Ovary (tissue), 10 donors: ENCODE measurements at places on chromosomes 5 and 9.

DNA sequence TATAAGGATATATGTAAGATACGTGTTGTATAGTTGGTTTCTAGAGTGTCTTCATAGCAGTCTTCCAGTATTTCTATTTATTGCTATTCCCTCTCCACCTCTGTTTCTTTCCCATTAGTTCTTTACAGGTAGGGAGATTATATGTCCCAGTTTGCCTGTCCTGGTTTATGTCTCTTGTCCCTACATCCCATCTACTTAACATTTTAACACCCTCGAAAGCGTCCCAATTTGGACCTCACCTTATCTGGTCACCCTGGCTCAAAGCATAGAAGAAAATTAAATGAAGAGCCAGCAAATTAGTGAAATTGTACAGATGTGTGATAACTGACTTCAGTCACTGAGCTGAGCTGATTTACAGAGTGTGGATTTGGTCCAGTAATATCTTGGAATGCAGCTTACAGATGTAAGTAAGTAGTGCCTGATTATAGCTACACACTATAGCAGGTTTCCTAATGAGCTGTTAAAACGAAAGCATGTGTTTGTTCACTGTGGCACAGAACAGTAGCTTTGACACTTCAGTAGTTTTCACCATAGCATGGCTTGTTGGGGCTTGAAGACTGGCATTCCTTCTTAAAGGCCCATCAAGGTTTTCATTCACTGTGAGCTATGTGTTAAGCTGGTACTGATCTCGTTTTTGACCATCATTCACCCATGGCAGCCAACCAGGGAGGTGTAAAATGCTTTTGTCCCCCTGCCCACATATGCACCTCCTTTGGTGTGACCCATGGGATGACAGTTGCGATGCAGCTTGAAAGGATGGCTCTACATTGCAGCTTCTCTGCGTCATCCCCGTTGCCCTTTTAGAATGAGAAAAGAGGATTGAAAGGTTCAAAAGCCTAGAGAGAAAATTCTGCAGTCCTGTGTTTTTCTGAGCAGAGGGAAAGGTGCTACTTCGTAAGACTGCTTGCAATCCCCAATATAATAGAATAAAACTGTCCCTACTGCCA is 192.1 kb upstream of the DMRT1 start:
- DNase-seq, result no peak

DNA sequence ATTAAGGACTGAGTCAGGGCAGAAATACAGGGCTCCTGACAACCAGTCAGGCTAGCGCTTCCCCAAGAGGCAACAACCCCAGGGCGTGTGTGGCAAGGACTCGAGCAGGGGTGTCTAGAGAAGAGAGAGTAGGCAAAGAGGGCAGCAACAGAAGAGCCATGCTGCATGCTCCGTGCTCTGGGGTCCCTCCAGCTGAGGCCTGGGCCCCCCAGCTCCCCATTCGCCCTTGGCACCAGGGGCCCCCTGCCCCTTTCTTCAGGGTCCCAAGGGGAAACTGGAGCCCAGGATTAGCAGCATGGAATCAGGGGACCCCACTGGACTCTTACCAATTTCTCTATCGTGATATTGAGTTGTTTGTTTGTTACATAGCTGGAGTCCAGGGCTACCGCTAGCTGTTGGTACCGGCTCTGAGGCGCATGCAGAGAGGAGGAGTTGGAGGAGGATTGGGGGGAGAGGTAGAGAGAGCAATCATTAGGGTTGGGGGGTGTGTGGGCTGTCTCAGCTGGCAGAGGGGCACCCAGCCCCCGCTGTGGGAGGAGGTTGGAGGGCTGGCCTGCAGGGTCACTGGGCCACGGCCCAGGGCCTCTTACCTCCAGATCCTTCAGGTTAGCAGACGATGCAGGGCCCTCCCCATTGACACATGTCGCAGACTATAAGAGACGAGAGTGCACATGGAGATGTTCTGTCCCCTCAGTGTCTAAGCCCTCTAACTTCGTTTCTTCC is 8.8 kb downstream of the GOLGA2 start:
- no peak for DNase-seq

DNA sequence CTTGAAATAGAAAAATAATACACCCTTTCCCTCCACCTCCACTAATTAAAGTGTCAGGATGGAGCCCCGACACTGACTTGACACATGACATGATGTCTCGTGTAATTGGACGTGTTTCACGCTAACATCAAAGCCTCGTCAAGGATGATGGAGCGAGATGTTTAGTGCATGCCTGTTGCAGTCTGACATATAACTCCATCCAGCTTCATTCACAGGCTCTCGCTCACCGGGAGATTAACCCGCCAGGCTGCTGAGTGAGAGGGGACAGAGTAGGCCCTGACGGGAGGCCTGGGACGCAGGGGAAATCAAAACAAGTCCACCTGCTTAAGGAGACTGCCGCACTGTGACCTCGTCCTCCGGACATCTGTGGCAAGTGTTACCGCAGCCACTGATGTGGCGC is 263.5 kb downstream of the SLIT3 start:
- no peak for DNase-seq

DNA sequence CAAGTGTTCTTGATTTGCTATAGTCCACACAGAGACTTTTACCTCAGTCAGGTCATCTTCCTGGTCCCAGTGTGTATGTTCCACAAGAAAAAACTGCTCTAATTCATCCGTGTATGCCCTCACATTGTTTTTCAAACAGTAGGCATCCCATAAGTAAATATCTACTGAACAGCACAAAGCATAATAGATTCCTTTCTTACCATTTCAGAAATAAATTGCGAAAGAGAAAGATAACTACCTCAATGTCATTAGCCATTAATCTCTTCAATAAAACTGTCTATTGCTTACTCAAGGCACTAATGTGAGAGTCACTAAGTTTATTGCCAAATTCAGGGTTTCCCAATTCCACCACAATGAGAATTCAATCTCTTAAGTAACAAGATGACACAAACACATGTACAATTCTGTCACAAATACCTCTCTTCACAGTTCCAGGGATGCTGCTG is 9.6 kb downstream of the FBXW2 start:
- DNase-seq, result no peak

DNA sequence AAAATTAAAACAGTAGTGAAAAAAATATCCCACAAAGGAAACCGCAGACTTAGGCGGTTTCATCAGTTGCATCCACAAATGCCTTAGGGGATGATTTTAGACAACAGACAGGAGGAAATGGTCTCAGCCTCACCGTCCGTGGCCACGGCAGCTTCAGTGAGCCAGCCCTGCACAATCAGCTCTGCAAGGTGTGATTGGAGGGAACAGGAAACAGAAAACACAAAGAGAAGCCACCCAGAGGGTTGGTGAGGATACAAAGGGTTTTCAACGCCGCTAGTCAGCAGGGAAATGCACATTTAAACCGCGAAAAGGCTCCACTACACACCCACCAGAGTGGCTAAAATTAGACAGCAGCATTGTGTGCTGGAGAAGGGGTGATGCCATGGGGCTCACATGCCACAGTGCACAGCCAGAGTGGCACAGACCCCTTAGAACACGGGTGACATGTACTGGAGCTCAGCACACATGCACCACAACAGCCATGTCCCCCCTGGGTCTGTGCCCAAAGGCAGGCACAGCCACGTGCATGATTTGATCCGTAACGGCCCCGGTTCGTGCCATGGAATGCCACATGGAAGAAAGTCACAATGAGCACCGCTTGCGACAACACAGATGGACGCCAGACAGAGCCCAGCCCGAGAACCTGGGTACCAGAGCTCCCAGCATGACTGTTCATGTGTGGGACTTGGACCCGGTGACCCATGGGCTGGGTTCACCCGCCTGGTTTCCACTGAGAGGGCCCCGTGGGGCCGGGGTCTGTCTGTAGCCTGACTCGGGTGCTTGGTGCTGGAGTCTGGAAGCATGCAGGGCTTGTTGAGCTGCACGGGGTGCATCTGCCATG is 18.3 kb upstream of the TERT start:
- no peak for DNase-seq

DNA sequence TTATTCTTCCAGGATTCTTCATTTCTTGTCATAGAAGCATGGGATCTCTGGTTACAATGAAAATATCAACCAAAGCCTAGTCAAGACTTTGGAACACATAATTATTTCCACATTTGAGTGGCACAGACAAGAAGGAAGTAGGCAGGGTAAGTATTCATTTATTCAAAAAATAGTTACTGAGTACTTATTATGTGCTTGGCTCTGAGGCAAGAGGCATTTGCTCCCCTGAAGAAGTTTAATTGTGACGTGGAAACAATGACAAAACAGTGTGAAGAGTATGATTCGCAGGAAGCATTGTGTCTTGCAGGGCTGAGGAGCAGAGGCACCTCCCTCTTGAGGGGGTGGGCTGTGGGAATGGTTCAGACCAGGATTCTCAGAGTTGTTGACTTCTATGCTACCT is 45.0 kb upstream of the TNFSF15 start:
- no peak for DNase-seq

- DNase-seq, result no peak
Measured at GRCh38 chr9:95157481-95158151, 159.9 kb downstream of the FANCC start.

DNA sequence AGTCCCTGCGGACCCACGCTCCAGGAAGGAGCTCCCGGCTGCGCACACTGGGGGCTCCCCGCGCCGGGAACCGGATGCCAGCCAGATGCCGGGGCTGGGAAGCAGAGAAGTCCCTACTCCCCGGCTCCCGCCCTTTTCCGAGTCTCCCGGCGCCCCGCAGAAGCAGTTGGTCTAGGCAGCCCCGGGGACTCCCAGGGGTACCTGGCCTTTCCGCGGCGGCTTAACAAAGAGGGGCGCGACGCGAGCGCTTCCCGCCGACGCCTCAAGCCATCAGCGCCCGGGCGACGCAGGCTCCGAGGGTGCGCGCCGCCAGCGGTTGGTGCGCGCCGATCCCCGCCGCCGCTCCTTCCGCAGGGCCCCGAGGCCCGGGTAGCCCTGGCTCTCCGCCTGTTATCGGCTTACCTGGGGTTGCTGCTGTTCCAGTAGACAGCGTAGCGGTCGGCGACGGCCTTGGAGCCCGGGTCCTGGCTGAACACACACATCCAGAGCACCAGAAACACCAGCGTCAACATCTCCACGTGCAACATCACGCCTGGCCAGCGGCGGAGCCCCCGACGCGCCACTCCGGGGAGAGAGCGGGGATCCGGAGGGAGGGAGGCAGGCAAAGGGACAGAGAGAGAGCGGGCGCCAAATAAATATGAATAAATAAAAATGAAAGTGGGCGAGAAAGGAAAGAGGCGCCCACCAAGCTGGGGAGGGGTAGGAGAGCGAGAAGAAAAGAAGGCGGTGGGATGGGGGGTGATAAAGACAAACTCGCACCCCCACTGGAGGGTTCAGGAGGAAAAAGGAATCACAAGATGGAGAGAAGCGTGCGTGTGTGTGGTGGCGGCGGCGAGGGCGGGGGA is 428 bp downstream of the EFNA5 start:
- DNase-seq, result peak; percentile 50
